ENCODE measurements at places on chromosomes 5 and 9.

DNA sequence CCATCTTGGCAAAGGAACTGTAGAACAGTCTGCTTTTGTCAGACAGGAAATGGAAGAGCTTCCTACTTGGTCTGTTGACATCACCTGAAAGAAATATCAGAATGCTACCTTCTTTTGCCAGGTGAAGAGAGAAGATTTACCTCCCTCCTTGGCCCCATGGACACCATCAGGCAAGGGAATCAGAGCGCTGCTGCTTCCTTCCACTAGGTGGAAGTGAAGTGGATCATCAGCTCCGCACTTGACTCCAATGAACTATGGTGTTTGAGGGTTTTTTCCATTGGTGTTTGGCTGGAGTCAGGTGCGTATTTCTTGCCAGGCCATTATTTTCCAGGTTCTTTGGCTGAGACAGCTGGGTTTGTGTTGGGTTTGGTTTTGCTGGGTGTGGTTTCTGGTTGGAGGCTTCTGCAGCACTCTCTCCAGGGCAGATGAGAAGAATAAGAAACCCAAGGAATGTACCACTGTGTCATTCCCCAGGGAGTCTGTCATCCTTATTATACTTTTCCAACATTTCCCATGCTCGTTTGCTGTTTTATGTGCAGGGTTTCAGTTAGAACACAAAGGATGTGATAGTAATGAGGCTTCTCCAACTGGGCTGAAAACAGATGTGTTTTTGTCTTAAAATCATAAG is 12.4 kb downstream of the SPATA31E1 start:
- DNase-seq = no peak

DNA sequence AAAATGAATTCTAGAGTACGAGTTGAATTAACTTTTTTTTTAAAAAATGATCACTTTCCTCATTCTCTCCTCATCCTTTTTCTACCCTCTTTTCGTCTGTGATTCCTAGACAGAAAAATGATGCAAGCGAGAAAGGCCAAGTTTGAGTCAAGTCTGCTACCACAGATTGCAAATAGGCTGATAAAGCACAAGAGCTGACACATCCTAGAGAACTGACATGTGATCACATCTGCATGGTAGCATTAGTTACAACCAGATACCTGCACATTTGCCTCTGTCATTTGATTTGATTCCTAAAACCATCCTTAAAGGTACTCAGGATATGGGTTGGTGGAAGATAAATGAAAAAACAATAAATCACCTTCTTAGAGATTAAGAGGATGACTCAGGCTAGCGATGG is 225.4 kb upstream of the PPP1R2B start:
- DNase-seq = no peak

DNA sequence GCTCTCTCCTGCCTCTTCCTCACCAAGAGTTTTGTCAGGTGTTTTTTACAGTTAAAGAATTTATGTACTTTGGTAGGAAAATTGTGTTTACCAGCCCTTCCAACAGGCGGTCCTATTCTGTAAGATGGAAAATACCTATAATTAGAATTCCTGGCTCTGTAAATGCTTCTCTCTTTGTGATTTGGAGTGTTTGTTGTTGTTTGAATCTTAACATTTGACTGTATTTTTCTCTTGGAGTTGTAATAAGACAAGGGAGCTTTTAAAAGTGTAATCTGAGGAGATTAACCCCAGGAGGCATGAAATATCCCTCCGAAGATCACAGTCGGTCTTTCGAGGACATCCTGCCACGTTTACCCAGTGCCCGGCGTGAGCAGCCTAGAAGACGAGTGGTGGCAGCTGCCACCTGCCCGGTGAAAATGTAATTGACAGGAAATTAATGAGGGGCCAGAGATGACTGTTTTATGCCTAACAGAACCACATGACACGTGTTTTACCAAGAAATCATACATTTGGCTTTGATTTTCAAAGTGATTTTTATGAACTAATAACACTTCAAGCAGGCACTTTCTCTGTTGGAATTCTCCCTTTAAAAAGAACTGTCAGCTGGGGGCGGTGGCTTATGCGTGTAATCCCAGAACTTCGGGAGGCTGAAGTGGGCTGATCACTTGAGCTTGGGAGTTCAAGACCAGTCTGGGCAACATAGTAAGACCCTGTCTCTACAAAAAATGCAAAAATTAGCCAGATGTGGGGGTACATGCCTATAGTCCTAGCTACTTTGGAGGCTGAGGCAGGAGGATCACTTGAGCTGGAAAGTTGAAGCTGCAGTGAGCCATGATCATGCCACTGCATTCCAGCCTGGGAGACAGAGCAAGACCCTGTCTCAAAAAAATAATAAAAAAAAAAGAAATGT is 20.0 kb downstream of the ANKRD33B start:
- DNase-seq = no peak

DNA sequence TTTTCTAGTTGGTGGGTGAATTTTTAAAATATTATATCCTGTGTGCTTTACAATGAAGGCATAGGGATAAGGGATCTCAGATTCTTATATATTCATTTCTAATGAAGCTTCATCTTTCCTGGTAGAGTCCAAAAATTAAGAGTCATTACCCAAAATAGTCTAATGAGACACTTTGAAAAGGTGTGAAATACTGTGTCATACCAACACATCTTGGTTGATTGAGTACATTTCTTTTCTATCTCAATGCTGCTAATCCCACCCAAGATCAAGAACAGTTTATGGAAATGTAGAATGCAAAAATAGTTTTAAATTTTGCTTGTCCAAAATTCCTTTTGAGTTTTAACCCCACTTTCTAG is 7.4 kb downstream of the EBF1 start:
- no peak for DNase-seq

GRCh38 chr9:89661956-89662717 is 57.3 kb downstream of the GADD45G start:
- DNase-seq = no peak

DNA sequence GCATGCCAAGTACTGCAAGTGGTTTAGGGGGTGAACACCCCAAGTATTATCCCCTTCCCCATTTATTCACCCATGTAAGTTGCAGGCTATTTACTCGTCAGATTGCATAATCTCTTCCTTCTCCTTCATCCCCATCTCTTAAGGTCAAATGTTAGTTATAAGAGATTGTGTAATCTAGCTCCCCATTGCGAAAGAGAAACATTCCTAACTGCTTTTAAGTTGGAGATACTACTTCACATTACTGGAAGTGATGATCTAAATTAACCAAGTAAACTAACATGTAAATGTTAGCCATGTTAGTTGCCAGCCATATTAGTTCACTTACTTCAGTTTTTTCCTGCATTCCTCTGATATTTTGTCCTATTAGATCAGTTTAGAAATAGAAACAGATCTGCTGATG is 262.3 kb downstream of the TAF11L14 start:
- no peak for DNase-seq

DNA sequence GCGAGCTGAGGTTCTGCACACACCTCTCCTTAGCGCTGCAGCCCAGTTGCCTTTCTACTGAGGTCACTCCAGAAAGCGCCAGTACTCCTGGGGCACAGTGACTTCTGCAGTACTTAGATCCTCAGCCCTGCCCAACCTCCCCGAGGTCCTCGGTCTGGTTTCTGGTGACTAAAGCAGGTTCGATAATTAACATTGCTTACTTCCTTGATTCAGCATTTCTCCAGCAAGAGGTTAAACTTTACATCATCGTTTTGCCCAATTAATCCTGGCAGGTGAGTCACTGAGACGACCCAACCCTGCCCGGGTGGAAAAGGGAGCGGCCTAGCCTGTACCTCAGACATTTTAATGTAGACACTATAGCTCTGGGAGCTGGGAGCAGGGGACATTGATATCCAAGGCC is 77.6 kb downstream of the PLAC8L1 start:
- DNase-seq = no peak

DNA sequence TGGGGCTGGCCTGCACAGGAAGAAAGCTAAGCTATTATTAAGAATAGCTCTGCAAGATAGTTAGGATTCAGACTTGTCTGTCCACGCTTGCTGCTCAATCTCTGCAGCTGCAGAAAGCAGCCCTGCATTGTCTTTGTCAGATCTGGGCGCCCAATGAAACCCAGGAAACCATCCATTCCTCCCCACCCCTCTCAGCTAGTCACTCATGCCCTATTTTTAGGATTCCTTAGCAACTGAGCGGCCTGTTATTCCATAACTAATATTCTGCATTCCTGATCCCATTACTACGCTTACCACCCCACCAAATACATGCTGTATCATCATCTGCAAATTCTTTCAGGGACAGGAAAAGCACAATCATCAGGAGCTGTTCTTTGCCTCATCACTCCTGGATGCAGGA is 52.9 kb upstream of the APC start:
- DNase-seq = no peak

DNA sequence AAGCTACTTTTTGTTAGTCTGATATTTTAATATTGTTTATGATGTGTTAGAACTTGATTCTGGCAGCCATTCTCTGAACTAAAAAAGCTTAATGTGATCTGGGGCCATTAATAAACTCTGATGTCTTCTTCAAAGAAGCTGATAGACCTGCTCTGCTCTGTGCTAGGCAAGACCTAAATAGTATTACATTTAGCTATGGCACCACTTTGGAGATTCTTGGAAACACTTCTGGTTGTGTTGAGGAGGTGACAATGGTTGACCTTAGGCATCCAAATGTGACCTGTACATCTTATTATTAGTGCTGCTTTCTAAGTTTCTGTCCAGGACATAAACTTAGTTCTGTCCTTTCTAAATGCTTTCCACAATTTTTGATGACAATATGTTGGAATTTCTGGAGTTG is 21.7 kb upstream of the SCGB3A2 start:
- no peak for DNase-seq

- DNase-seq = no peak
These were observed 247.0 kb downstream of the TRPM3 start for GRCh38 chr9:70874451-70874850.

- no peak for DNase-seq
These were observed 69.4 kb upstream of the ZBTB43 start for GRCh38 chr9:126735482-126735881.

DNA sequence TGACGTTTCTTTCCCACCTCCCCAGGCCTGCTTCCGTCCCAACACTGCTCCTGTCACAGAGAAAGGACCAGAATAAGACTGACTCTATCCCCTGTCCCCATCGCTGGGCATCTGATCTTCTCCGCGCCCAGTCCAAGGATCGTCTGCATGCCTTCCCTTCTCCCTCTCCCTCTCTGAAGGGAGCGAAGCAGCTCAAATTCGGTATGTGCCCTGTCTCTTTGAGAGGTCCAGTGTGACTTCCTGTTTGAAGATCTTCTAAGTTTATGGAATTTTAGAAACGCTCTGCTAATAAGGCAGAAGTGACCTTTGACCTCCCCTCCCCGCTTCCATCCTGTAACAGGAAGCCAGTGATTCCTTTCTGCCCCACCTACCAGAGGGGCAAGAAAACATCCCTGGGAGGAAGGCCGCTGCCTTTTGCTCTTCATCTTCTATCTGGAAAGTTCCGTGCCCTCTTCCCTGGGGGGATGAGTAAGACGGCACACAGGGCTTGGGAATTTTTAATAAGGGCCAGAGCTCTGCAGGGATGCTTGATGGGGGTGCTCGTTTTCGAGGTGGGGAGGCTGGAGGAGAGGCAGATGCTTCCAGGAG is 40.7 kb upstream of the RNU6ATAC start:
- no peak for DNase-seq

DNA sequence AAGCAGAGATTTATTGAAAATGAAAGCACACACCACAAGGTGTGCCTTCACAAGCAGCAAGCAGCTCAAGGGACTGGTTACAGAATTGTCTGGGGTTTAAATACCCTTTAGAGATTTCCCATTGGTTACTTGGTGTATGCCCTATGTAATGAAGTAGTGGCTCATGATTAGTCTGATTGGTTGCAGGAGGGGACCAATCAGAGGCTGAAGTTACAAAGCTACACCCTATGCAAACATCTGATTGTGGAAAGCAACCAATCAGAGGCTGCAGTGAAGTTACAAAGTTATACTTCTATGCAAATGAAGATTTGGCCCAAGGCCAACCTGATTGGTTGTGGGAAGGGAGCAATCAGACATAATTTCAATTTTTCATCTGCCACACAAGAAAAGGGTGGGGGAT is 119.9 kb downstream of the C9orf152 start:
- no peak for DNase-seq

GRCh38 chr5:65927503-65928321 is 1.3 kb downstream of the ERBIN start:
- DNase-seq = no peak
